ENCODE measurements at places on chromosomes 2 and 18.

DNA sequence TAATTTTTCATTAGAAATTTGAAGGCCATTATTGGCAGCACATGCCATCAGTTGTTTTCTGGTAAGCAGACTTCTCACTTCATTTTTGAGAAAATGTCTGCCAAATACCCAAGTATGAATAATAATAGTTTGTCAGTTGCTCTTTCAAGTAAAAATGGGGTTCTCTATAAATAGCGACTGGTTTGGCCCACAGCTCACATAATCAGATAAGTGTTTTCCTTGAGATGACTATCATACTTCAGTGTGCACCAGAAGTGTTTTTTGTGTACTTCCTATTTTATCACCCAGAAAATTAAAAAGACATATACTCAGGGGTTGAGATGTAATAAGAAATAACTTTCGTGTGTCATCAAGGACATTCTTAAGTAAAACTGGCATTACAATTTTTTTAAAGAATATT is 147.1 kb downstream of the PHLPP1 start:
- DNase-seq = no peak

GRCh38 chr2:29991086-29991485 is 69.7 kb upstream of the ALK start:
- no peak for DNase-seq

DNA sequence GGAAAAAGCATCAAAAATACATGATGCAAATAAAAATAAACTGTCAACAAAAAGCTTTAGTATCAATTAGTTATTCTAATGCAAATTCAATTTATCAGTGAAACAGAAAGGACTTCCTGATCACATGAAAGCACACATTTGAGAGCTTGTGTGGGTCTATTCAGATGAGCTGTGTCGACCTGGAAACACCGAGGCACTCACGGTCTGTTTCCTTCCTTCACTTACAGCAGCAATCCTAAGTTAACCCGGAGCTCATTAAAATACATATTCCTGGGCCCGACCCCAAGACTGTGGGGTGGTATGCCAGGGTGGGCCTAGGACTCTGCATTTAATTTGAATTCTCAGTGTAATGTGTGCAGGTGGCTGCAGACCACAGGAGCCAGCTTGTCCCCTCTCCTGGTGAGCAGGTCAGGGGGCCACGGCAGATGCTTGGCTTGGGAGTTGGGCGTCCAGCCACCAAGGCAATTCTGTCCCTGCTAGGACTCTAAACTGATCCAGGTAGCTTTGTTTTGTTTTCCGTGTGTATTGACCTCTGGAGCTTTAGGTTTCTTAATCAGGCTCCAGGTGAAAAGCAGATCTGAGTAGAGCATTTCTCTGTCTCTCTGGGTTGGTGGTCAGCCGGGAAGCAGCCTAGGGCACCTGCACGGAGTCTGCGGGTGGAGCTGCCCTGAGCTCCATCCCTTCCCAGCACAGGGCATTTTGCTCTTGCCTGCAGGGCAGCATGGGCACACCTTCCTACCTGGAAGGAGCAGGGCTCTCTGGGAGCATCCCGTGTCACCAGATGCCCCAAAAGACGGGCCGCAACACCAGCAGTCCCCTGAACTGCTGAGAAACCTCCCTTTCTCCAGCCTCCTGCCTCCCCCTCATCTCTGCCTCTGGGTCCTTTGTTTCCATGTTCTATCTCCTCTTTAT is 9.0 kb downstream of the MBP start:
- DNase-seq = no peak

DNA sequence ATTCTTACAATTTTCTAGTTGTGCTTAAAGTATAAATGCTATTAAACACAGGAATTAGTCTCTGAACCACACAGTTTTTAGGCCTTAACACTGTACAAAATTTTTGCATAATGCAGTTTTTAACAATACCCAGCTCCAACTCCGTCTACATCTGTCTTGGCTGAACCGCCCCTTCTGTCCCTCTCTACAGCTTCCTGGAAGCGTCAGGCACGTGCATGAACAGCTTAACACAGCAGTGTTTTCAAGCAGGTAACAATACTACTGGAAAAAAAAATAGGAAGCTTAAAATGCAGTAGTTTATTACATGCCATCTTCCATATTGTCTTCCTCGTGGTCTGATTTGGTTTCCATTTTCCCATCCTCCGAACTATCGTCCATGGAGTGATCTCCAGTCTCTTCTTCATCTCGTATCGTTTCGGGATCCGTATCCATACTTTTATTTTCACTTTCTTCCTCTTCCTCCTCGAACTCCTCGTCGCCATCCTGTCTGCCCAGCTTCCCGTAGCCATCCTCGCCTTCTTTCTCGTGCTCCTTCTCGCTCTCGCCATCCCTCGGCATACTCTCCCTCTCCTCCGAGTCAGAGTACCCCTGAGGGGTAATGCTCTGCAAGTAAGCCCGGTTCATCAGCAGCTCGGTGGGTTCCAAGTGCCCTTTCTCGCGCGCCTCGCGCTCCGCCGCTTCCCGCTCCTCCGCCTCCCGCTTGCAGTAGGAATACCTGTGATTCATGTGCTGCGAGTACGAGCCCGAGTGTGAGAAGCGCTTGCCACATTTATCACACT is 130.6 kb downstream of the ZEB2 start:
- no peak for DNase-seq

GRCh38 chr18:58158459-58158858 is 114.4 kb downstream of the NEDD4L start:
- DNase-seq = no peak

GRCh38 chr2:8505311-8505920 is 176.4 kb upstream of the ID2 start:
- DNase-seq = peak; percentile 17

DNA sequence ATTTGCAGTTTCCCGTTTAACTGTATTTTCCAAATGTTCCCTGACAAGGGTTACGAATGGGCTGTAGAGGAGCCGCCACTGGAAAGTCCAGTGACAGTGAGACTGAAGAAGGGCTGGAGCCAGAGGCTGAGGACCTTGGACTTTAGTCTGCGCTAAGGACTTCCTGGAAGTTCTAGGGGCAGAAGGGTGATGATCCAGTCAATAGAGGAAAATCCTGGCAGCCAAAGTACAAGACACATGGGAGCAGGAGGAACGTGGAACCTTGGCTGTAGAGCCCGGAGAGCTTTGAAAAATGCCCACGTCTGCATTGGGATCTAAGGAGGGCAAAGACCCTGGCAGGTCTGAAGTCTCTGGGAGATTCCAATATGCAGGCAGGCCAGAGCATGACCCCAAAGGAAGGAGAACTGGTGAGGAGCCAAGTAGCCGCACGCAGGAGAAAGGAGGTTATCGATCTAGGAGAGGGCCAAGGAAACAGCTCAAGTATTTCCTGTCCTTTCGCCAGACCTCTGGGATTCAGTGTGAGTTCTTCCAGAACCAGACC is 28.5 kb downstream of the MBP start:
- DNase-seq = no peak

- DNase-seq = no peak
These were observed 121.6 kb downstream of the MSTN start for GRCh38 chr2:189940913-189941312.

DNA sequence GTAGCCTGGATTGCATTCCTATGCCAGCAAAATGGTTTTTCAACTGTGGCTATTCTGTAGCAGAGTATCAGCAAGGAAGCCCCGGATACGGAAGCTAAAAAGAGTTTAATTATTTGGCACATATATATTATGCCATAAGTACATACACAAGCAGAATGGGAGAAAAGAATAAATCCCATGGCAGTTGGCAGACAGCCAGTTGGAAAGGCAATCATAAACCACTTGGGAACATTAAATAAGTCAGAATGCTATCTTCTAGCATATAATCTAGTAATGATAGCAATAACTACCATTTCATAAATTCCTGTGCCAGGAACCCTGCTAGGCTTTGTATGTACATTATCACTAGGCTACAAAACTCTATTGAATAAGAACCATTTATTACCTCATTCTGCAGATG is 26.0 kb downstream of the GALNT5 start:
- DNase-seq = no peak

DNA sequence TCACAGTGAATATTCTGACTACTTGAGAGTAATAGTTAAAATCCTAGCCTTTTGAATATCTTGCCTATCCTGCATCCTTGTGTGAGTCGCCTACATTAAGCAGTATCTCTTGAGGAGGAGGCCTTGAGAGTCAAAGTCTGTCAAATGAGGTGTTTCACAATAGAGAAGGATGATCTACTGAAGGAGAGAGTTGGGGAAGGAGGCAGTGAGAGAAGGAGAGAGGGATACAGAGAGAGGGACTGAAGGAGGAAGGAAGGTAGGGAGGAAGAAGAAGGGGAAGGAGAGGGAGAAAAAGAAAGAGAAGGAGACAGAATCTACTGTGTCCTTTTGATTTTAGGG is 123.6 kb upstream of the CYP26B1 start:
- DNase-seq = no peak

DNA sequence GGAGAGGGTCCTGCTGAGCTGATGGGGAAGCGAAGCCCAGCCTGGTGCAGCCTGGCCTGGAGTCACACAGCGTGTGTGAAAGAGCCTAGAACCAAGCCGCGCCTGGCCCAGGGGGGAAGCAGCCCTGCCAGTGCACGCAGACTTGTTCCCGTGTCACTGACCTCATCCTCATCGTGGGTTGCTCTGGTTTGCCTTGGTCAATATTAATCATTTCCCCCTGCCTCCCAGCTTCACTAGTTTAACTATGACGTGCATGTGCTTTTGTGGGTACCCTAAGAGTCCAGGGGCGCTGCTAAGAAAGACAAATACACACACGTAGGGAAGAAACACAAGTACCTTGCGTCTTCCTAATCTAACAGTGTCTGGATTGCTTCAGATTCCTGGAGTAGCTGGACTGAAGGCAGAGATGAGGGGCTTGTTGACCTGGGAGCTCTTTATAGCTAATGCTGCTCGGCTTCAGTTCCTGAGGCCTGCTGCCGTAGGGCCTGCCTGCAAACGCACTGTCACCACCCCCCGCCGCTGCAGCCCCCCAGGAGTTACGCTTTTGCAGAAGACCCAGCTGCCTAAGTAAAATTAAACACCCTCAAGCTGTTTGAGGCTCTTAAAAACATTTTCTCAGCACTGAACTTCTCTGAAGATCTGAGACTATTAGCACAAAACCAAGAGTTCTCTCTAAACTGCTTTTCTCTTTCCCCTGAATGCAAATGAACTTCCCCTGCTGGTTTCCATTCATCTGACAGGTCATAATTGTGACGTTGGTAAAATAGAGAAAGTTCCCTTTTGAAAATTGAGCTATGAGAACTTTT is 159.2 kb downstream of the FAM210A start:
- DNase-seq = peak; percentile 91

GRCh38 chr18:79368681-79369080 is 27.0 kb upstream of the NFATC1 start:
- DNase-seq = no peak

DNA sequence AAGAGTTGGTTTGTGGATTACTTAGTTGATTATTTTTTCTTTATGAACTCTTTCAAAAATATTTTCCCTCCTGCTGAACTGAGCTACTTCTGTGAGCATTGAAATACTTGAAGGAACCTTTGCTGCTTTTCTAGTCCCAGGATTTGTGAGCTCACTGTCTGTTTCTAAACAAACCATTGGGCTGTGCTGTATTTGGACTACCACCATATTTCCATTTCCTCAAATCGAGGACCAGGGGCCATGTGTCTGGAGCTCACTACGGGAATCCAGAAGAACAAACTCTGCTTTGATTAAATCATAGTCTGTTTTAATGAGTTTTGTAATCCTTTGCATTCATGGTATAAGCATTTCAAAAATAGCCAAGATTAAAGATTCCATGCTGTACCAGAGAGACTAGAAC is 1.3 kb downstream of the MRPL33 start:
- no peak for DNase-seq

DNA sequence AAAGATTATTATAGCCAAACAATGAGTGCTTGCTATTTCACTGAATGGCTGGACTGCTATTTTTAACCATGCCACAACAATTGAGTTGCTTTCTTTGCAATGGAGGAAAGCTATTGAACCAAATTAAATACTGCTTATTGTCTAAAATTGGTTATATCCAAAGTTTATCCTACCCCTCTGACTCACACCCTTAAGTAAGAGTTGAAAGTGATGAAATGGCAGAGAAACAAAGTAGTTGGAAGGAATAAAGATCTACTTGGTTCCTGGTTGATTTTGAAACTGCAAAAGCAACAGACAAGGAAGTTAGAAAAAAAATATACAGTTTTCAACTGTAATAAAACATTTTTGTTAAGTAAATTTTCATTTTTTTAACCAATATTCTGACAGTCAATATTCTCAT is 47.5 kb downstream of the EML4 start:
- no peak for DNase-seq

DNA sequence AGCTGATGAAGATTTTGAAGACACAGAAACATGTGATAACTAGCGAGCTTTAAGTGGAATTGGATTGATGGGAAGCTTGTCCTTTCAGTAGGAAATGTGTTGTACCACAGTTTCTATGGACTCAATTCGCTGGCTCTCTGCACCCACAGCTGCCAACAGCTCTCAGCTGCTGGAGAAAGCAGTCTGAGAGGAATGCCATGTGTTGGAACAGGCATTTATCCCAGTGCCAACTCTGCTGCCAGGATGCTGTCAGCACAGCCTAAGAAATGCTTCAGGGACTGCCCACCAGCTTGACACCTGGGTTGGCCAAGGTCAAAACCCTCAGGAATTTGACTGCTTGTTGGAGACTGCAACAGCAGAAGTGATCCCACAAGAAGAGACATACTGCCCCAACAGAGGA is 193.0 kb upstream of the THSD7B start:
- no peak for DNase-seq

- DNase-seq = no peak
These were observed 37.5 kb downstream of the MAP4K3 start for GRCh38 chr2:39399570-39399969.

GRCh38 chr2:20197192-20197591 is 27.7 kb downstream of the SDC1 start:
- DNase-seq = no peak

- no peak for DNase-seq
These were observed 122.4 kb downstream of the NDUFA10 start for GRCh38 chr2:239902749-239903201.

DNA sequence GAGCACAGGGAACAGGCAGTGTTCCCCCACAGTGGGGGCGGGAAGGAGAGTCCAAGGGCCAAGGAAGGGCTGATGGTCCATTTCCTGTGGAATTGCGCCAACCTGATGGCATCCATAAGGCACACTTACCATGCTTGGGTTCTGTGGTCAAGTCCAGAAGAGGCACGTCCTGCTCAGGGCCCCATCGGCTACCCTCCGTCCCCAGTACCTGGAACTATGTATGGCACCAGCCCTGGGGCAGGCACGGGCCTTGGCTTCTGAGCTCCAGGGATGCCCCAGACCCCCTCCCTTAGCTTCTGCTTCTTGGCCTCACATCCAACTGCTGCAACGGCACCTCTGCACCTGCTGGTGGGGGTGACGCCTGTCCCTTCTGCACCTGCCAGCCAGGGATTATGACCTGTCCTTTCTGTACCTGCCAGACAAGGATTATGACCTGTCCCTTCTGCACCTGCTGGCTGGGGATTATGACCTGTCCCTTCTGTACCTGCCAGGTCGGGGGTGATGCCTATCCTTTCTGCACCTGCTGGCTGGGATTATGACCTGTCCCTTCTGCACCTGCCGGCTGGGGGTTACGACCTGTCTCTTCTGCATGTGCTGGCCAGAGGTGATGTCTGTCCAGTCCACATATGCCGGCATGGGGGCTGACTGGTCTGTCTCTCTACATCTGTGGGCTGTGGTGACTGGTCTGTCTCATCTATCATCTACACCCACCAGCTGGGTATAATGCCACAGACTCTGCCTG is 45.4 kb upstream of the SNTG2 start:
- DNase-seq = no peak

Measured in aorta (tissue), 5 donors.